ENCODE measurements at places on chromosomes 16 and 17.

GRCh38 chr17:40287159-40287493 lies 553 bp upstream of the CDC6 start:
- no peak for ATAC-seq

GRCh38 chr16:86212706-86213436 lies 297.5 kb upstream of the FOXF1 start:
- ATAC-seq: no peak

GRCh38 chr16:68369697-68370580 lies 59.1 kb downstream of the PRMT7 start:
- ATAC-seq: no peak

DNA sequence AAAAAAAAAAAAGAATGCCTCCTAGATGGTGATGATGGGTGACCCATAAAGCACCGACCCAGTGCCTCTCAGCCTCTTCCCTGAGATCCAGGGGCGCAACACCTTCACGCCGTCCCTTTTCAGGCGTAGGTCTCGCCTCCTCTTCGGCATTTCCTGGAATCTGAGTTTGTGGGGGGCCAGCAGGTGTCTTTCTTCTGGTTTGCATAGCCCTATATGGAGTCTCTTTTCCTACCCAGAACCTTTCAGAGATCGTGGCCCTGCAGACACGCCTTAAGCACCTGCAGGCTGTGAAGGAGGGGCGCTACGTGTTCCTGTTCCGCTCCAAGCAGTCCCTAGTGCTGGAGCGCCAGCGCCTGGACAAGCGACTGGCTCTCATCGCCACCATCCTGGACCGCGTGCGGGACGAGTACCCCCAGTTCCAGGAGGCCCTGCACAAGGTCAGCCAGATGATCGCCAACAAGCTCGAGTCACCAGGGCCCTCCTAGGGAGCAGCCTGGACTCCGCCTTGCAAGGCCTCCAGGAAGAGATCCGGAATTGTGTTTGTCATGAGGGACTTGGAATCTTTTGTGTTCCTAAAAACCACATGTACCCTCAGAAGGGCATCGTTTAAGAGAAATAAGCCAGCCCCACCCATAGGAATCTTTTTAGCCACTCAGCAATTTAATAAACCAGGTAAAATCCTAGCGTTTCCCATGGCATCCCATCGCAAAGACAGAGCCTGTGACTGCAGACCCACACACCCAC lies 1.9 kb upstream of the GAA start:
- ATAC-seq: no peak

- no peak for ATAC-seq
These were observed 66.1 kb upstream of the NLK start for GRCh38 chr17:27976331-27976730.

DNA sequence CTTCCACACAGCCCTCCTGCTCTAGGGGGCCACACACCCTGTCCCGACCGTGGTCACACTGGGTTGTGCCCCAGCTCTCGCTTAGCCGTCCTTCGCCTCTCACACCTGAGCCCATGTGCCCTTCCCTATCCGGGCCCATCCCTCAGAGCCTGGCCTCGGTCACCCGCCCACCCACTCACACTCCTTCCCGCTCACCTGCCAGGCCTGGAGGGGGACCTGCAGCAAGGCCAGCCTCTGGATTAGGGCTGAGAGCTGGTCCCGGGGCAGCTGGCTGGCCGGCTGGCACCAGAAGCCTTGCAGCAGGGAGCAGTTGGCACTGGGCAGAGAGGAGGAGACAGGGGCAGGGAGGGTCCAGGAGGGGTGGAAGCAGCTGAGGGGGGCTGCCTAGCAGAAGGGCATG lies 9.7 kb downstream of the RPUSD1 start:
- ATAC-seq: no peak
